Stimulated activated memory B cell treated with anti-CD40 and anti-IgM and Interleukin-4, amounts not matched to agents 10 μg/mL and 1 μg/mL and 100 μg/mL, for 72 hours (primary cell): ENCODE measurements at places on chromosomes 4 and X.

DNA sequence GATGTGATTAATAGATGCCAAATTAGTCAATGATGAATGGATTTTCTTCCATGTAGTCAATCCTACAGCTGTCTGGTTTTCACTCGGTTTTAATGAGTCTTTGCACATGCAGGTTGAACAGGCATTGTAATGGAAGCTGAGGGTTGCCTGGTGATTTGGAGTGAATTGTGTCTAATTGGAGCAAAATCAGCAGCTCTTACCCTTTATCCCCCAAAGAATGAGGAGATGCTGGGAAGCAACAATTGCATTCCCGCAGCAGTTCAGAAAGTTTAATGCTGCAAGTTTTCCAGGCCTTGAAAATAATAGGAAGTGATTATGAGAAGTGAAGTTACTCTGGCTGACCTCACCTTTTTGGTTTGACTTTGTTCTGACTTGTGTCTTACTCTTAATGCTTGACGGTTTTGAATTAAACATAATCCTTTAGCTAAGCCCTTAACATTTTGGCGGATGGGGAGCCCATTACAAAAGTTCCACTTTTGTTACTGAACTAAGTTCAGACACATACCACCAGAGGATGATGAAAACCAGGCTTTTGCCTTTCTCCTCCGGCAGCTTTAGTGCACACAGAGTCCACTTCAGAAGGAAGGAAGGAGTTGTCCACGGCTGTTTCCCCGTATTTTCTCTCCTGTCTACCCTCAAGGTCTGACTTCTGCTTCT, 78.8 kb upstream of the TBC1D9 start:
- no peaks in the 10 kb centered on the region for H3K27me3 ChIP-seq
- H3K4me1 ChIP-seq: peaks cover 53% of the 10 kb centered on the region
- H3K36me3 ChIP-seq: peaks cover 6% of the 10 kb centered on the region
- ATAC-seq: no peak
- H3K27ac ChIP-seq: peak overlapping the region; percentile 31

DNA sequence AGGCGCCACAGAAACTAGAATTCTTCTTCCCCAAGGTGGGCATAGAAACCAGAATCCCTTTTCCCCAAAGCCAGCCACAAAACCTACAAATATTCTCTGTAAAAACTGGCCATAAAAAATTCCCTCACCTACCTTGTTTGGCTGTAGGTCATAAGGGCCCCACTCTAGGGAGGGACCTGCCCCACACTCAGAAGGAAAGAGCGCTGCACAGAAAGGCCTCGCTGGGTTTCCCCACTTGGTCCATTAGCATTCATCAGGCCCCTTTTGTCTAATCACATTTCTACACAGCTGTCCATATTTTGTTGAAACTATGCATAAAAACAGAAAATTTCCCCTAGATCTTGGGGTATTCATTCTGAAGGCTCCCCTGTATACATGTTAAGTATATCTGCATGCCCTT, 54.1 kb downstream of the PHKA2 start:
- peak overlapping the region; percentile 30 for H3K27ac ChIP-seq
- no peak for ATAC-seq
- no peaks in the 10 kb centered on the region for H3K27me3 ChIP-seq
- peaks cover 12% of the 10 kb centered on the region for H3K36me3 ChIP-seq

GRCh38 chr4:2698951-2699505, 57.1 kb downstream of the TNIP2 start:
- peaks cover 55% of the 10 kb centered on the region for H3K4me1 ChIP-seq
- H3K36me3 ChIP-seq: peaks cover 79% of the 10 kb centered on the region
- no peak overlapping the region for H3K4me3 ChIP-seq

GRCh38 chr4:74228691-74229640, 71.0 kb downstream of the MTHFD2L start:
- no peak overlapping the region for H3K4me3 ChIP-seq
- ATAC-seq: peak; percentile 73
- no peak overlapping the region for H3K27ac ChIP-seq
- H3K27me3 ChIP-seq: no peaks in the 10 kb centered on the region
- peaks cover 17% of the 10 kb centered on the region for H3K36me3 ChIP-seq
- H3K4me1 ChIP-seq: no peaks in the 10 kb centered on the region

- H3K27me3 ChIP-seq: no peaks in the 10 kb centered on the region
- no peaks in the 10 kb centered on the region for H3K36me3 ChIP-seq
- no peaks in the 10 kb centered on the region for H3K4me1 ChIP-seq
Measured at GRCh38 chr4:64729561-64729960, 320.3 kb upstream of the TECRL start.

DNA sequence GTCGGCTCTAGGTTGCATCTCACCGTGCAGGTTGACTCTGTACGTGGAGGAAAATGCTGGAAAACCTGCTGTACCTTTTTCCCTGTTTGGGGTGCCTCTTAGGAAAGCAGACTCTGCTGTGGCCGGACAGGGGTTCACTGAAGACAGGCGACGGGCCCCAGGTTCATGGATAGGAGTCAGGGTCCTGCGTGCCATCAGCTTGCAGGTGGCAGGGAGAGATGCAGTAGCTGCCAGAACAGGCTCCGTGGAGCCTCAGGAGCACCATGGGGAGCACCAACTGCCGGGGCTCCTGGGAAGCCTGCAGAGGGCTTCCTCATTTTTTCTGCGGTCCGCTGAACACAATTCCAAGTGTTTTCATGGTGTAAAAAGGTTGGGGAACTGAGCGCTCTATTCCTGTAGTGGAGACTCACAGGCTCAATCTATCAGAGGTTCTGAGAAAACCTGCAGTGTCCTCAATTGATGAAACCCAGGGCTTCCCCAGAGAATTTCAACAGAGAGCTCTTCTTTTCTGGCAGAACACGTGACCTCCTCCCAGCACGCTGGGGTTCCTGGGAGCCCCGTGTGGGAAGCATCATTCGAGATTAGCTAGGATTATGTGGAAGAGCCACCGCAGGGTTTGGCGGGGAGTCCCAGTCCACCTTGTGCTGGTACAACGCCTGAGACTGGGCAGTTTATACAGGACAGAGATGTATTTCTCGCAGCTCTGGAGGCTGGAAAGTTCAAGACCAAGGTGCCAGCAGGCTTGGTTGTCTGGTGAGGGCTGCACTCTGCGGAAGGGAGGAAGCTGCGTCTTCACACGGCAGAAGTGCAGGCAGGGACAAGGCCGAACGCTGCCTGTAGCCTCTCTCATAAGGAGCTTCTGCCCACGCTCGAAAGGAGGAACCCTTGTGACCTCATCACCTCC, 1.6 kb downstream of the HTRA3 start:
- H3K4me3 ChIP-seq: no peak overlapping the region
- no peak overlapping the region for H3K27ac ChIP-seq
- peaks cover 80% of the 10 kb centered on the region for H3K27me3 ChIP-seq
- H3K36me3 ChIP-seq: no peaks in the 10 kb centered on the region

- peaks cover 9% of the 10 kb centered on the region for H3K36me3 ChIP-seq
- H3K27me3 ChIP-seq: no peaks in the 10 kb centered on the region
- ATAC-seq: no peak
- no peaks in the 10 kb centered on the region for H3K4me1 ChIP-seq
Measured at GRCh38 chr4:108601106-108601505, 19.3 kb upstream of the RPL34 start.
